CD4-positive, alpha-beta T cell treated with Interleukin-10 for 1 hour (primary cell): ENCODE measurements at places on chromosomes 4 and X.
A peak's percentile ranks its signal among the peaks of the same experiment; 100 is the strongest.

DNA sequence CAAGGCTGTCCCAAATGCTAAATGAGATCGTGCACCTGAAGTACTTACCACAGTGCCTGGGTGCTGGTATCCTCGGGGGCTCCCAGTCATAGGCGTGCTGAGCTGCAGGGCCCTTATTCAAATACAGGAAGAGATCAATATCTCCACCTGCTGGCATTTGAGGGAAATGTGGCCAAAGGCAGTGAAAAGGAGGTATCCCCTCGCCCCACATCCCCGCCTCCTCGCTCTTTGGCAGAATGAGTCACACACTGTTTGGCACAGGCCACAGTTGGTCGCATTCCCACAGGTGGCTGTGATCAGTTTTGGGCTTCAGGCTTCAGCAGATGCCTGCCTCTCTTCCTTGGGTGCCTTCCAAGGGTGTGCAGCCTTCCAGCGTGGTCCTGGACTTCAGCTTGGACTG lies 28.4 kb downstream of the ZNF185 start:
- peak; percentile 40 for DNase-seq

DNA sequence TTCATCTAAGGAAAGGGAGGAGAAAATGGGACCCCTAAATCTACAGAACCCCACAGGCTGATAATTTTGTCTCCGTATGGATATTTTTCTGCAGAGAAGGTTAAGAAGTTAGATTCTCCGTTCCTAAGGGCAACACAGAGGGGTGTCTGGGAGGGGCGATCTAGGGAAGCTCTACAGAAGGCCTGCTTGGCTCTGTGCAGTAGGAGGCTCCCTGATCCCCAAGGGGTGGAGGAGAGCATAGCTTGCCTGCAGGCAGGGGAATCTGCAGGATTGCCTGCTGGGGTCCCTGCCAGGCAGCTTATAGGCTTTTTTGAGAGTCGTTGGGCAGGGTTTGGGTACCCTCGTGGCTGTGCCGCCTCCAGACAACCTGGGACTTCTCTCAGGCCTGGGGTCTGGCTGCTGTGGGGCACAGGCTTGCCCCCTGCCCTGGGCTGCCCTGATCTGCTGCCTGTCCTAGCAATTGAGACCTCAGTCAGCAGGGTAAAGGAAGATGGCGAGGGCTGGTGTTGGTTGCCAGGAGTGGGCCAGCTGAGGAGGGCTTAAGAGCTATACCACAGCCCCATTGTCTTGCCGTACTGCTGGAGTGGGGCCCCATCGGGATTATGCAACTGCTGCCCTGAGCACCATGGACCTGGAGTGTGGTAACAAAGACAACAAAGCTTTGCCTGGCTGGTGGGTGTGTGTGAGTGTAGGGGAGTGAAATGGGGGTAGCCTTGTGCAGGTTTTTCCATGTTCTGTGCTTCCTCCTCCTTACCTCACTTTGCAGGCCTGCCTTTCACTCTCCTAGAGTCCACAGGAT lies 74.1 kb downstream of the EFNB1 start:
- DNase-seq = no peak

GRCh38 chr4:149914119-149915115 lies 98.8 kb upstream of the IQCM start:
- DNase-seq = peak; percentile 2

DNA sequence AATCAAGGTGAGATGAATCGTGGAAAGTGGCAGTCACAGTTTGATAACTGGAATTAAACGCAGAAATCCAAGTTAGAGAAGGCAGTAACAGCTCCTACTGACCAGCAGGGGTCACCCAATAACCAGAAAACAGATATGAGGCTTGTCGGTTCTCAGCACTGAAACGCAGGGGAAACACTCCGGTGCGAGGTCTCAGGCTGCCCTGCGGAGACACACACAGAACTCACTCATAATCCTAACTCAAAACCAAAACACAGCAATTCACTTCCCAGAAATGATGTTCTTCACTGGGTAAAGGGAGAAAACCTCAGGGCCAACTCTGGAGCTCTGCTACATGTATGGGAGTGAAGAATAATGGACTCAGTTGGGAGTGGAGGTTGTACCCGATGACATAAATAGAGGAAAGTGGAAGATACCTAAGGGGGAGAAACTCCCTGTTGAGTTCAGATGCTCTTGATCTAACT lies 384.4 kb downstream of the RAPGEF2 start:
- peak; percentile 31 for DNase-seq

GRCh38 chr4:152385551-152385950 lies 150.3 kb downstream of the FBXW7 start:
- DNase-seq = peak; percentile 24

DNA sequence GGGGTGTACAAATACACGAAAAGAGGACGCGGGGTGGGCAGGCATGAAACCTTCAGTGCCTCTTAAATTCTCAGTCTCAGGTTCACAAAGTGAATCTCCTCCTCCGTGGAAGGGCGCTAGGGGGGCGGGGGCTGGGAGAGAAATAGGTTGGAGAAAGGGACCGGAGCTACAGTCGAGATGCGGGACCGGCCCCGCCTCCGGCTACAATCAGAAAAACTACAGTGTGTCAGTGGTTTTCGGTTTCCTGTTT lies 3.4 kb downstream of the MAML3 start:
- DNase-seq = no peak

GRCh38 chr4:70505151-70505748 lies 13.1 kb upstream of the AMTN start:
- DNase-seq = peak; percentile 47

- no peak for DNase-seq
Observed at GRCh38 chr4:107996949-107997788, 7.5 kb downstream of the HADH start.

DNA sequence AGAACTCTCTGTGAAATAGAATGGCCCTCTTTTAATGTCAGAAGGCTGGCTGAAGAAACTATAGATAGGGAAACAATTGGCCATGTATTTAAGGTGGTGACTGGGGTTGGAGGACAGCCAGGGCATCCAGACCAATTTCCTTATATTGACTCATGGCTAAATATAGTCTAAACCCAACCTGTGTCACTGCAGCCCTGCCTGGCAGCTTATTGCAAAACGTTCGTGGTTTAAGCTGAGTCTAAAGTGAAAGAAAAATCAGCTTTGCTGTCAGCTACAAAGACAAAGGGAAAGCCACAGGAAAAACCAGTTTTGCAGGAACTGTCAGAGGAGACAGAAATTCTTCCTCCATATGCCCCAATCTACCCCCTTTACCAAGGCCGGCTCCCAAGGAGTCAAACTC lies 902.8 kb upstream of the NDST4 start:
- DNase-seq = no peak

DNA sequence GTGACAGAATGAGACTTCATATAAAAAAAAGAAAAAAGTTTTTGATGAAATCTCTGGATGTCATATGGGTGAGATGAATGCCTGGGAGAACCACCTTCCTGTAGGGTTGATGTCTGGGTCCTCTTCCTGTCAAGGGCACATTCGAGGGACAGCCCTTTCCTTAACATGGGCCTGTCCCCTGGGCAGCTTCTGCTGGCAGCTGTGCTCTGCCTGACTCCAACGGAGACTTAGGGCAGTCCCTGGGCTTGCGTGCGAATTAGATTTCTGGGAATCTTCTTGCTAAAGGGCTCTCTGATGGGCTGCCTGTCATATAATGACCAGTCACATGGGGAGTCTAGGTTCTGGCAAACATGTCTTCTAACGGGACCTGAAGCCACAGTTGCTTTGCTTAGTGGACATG lies 40.7 kb downstream of the TNIP2 start:
- DNase-seq = no peak

DNA sequence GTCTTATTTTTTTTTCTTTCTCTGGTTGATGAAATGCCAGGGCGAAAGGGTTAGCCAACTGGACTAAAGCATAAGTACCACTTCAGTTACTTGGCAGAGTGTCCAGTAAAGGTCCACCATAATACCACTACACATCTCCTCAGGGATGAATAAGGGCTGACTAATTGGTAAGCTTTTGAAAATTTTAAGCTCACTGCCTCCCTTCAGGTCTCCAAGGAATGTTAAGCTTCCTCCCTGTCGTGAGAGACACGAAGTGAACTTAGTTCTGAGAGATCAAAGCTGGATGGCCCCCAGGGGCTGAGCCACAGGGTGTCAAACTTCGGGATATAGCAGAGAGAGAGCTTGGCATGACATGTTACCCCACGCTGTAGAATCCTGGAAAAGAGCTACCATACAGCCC lies 111.4 kb downstream of the VSIG4 start:
- no peak for DNase-seq

DNA sequence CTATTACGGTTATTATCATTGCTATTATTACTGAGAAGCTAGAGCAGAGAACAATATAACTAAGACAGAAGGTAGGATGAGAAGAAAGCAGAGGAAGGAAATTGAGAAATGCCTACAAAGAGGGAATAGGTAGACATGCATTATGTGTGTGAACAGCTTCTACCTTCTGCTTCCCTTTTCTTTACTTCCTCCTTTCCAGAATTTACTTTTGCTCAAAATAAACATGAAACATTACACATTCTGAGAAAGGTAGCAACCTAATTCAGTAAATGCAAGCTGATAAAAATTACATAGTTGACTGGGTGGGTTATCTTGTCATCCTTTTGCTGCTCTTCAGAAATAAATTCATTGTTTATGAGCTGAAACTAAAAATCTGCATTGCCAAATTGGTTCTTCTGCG lies 54.6 kb downstream of the AMOT start:
- no peak for DNase-seq

DNA sequence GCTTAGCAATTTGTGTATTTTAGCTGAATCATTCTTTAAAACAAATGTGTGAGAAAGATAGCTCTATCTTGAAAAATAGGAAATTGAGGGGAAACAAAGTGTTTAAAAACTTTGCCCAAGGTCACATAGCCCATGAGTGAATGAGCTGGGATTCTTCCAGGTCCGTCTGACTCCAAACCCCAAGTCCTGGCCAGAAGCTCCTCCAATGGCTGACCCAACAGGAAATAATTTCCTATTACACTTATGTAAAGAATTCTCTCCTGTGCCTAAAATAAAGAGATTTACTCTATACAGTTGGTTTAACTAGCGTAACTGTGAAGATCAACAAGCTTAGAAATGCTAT lies 287.6 kb downstream of the ARHGAP24 start:
- no peak for DNase-seq

- DNase-seq = no peak
Observed at GRCh38 chr4:142818031-142818430, 28.1 kb downstream of the INPP4B start.

- DNase-seq = no peak
Observed at GRCh38 chr4:125952631-125953030, 637.9 kb downstream of the FAT4 start.

DNA sequence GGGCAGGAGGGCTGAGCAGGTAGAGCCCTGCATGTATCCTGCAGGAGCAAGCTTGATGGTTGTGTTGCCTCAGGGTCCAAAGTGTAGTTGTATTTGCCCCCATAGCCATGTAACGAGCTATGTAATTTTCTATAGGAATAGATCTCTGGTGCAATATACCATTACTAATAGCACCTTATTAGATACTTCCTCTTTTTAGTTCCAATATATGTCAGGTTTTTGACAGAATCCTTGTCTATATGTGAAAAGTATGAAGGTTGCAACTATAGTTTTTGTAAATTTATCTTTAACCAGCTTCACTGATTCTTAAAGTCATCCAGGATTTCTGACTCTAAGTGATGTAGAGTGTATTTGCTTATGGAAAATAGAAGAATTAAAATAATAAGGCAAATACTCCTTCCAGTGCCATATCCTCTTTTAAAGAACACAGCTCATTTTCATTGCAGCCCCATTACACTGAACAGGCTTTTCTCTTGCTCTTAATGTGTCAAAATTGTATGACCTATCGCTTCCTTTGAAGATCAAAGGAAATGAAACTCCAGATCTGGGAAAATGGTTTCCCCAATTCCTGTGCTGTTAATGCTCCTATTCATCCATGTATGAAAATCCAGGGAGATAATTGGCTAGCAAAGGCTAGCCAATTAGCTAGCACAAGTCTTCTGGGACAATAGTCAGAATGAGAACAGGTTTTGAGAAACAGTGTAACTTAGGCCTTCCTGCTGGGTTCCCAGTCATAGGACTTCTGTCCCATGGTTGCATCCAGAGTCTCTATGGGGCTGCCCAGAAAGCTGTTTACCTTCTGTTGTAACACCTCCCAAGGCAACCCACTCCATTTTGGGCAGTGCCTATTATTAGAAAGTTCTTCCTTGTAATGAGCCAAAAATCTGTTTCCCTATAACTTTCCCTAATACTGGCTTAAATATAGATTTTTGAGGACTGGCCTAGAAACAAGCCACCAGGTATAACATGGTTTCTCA lies 90.6 kb downstream of the TSPAN7 start:
- no peak for DNase-seq

GRCh38 chr4:55330241-55330640 lies 15.8 kb upstream of the SRD5A3 start:
- no peak for DNase-seq

GRCh38 chr4:145545538-145546174 lies 64.0 kb downstream of the SMAD1 start:
- no peak for DNase-seq

- no peak for DNase-seq
Observed at GRCh38 chr4:15683143-15683495, 1.5 kb downstream of the FAM200B start.

GRCh38 chrX:151516538-151517187 lies 46.8 kb upstream of the PASD1 start:
- no peak for DNase-seq

GRCh38 chr4:148643851-148644250 lies 201.6 kb upstream of the NR3C2 start:
- DNase-seq = no peak

DNA sequence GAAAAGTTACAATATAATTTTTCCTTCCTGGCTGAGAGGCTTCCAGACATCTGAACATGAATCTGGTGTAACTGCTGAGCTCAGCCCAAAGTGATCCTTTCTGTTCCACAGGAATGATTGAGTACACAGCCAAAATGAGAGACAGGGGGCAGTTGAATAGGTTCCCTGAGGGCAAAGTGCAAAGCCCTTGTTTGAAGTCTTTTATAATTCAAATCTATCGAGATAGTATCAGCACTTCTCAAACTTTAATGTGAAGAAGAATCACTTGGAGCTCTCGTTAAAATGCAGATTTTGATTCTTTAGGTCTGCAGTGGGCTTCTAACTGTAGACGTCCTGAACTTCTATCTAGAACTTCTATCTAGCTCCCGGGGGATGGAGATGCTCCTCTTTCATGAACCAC lies 54.4 kb upstream of the BMP2K start:
- DNase-seq = no peak

GRCh38 chr4:38889143-38889542 lies 21.5 kb downstream of the FAM114A1 start:
- no peak for DNase-seq

DNA sequence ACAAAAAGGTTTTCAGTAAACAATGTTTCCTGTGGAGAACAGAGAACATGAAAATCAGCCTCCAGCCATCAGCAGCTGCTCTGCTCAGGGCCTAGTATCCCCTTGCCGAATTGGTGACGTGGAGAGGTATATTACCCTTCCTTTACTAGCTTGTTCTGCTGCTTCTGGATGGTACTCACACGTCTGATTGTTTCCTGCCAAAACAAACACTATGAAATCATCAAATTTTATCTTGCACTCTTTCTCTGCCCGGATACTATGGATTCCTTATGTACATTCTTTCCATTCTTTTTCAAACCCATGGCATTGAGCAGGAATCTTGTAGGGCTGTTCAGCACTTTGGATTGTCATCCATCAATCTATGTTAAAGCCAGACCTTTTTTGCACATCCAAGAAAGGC lies 18.8 kb upstream of the METAP1 start:
- DNase-seq = no peak
